Right ventricle myocardium inferior (tissue), 1 donor: ENCODE measurements at places on chromosomes 13 and 19. TPM values are rescaled to one million over a fixed set of nuclear protein-coding genes. Genes with fewer than 3 reads are reported as not detected.

The ZNF653 gene
- 4.8 TPM for total RNA-seq

The MEDAG gene
- 4.7 TPM for total RNA-seq

The S1PR5 gene
- 0.27 TPM for total RNA-seq

The ZNF256 gene
- total RNA-seq: 9.3 TPM

The PSG6 gene
- not detected for total RNA-seq

The TBXA2R gene
- total RNA-seq: 4.1 TPM

The OR1M1 gene
- total RNA-seq: not detected

The ZNF682 gene
- 7.0 TPM for total RNA-seq

The FBL gene
- total RNA-seq: 64.8 TPM

The GRAMD1A gene
- total RNA-seq: 25.8 TPM

The SYT5 gene
- not detected for total RNA-seq

The RFPL4A gene
- not detected for total RNA-seq

The DACT3 gene
- 14.1 TPM for total RNA-seq

The NOTCH3 gene
- total RNA-seq: 28.5 TPM

The KLK4 gene
- total RNA-seq: not detected

The ZNF221 gene
- total RNA-seq: 3.9 TPM

The MEF2B gene
- 1.4 TPM for total RNA-seq

The GRK1 gene
- 0.11 TPM for total RNA-seq

The GPR18 gene
- not detected for total RNA-seq

The MEIOSIN gene
- not detected for total RNA-seq

The PRTN3 gene
- total RNA-seq: not detected

The ZNF98 gene
- not detected for total RNA-seq

The TLE6 gene
- total RNA-seq: 1.1 TPM

The SH2D3A gene
- not detected for total RNA-seq

The ZNF296 gene
- total RNA-seq: 0.19 TPM

The ZNF135 gene
- 3.7 TPM for total RNA-seq
